Hypothalamus (tissue), 51 donors: ENCODE measurements at places on chromosomes 12 and 14.

DNA sequence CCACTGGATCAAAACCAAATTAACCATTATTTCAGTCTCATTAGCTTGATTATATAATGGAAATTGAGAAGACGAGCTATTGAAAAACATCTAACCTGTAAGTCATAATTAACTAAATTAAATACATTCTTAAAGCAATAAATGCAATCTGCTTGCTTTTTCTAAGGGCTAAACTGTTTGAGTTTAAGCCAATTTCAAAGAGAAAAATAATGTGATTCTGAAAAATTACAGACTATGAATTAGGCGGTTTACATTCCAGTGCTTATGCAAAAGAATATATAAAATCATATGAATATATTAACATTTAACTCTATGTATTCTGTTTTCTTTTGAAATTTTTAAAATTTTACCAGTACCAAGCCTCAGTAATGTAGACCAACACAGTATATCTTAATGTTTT, 1349.4 kb downstream of the FSCB start:
- DNase-seq = no peak

DNA sequence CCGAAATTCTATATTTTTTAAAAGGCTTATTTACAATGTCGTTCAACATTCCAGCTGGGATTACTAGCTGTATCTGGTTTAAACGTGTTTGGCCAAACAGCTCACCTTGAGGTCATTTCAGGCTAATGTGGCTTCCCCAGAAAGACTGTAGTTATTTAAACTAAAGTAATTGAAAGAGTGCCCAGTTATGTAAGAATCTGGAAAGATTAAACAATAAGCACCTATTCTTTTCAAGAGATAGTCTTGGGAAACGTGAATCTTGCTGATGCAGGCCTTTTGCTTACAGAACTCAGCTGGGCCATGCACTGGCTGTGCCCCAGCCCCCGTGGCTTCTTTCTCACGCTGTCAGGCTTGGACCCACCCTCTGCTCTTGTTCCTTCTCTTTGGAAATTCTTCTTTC, 24.4 kb downstream of the GLRX5 start:
- no peak for DNase-seq

- DNase-seq = no peak
These were observed 36.6 kb downstream of the PCNX1 start for GRCh38 chr14:70943838-70944237.

DNA sequence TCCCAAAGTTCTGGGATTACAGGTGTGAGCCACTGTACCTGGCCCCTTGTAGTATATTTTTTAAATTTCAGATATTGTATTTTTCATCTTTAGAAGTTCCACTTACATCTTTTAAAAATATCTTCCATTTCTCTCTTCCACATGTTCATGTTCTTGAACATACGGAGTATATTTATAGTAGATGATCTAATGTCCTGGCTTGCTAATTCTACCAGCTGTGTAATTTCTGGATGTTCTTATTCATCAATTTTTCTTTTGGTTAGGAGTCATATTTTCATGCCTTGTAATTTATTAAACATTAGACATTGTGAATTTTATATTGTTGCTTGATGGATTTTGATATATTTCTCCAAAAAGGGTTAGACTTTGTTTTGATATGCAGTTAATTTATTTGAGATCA, 30.8 kb downstream of the NTN4 start:
- DNase-seq = no peak

GRCh38 chr12:120067084-120067869, 49.3 kb downstream of the RAB35 start:
- no peak for DNase-seq

DNA sequence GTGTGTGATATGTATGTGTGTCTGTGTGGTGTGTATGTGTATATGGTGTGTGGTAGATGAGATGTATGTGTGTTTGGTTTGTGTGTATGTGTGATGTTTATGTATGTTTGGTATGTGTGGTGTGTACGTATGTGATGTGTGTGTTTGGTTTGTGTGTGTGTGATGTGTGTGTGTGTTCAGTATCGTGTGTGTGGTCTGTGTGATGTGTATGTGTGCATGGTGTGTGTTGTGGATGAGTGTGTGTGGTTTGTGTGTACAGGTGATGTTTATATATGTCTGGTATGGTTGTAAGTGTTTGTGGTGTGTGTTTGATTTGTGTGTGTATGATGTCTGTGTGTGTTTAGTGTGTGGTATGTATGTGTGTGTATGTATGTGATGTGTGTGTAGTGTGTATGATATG, 199.4 kb downstream of the SUDS3 start:
- DNase-seq = no peak

DNA sequence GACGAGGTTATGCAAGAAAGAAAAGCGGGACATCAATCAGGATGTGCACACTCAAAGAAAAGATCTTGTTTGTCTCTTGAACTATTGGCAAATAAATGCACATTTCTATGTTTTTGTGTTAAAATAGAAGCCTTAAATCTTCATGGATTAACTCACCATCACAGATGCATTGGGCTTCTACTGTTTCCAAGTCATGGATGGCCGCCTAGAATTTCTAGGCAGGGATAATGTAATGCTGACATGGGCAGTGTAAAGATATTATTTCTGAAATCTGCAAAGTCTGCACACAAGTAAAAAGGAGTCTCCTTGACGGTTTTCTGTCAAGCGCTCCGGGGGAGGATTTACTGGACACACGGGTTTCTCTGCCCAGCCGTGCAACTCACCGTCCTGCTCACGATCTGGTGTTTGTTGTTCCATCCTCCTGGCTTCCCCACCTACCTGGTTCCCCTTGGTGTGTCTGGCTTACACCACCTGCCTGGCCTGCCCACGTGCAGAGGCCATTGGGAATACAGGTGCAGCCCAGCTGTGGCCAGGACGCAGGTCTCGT, 103.3 kb upstream of the FZD10 start:
- no peak for DNase-seq

DNA sequence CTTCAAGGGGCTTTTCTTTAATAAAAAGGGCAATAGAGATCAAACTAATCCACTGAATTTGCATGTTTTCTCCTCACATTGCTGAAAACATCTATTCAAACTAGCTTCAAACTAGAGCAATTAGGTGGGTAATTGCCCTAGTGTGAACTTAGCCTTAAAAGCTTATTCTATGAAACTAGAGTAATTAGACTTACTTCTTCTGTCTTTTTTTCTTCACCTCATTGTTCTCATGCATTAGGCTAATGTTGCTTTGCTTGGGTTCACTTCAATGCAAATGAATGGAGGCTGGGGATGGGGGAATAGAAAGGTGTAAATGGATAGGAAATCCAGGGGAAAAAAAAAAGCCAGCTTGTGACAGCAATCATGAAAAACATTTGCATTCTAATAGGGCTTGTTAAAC, 414.8 kb upstream of the LMO3 start:
- DNase-seq = no peak

- DNase-seq = no peak
These were observed 56.8 kb downstream of the IFNG start for GRCh38 chr12:68102731-68103130.

- no peak for DNase-seq
These were observed 22.4 kb downstream of the FAM181A start for GRCh38 chr14:93949511-93950075.

GRCh38 chr12:78483767-78484315, 380.7 kb upstream of the SYT1 start:
- no peak for DNase-seq

GRCh38 chr12:10891937-10892336, 7.9 kb upstream of the PRH1 start:
- DNase-seq = no peak

DNA sequence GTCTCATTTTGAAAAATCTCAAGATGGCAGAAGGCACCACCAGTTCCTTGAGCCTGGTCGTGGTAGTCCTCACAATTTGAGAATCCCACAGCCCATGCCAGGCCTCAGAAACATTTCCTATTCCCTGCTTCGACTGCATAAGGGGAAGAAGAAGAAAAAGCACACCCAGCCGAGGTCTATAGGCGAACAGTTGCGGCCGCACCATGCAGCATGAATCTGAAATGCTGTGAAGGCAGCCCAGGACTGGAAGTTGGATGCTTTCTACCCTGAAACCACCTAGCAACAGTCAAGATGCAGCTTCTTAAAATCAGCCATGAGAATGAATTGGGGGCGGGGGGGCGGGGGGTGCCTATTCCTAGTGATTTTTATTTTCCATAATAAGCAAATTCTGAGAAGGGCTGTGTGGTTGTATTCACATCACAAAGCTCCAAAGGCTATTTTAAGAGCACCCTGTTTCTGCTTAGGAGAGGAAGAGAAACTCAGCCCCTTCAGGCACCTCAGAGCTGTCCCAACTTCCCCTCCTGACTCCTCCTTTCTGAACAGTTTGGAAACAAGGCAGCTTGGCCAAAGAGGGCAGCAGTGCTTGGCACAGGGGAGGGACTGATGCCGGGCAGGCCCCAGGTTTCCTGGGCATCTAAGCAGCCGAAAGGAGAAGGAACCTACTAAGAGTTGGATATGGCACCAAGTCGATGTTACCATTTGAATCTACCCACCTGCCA, 172.5 kb upstream of the FOXN3 start:
- no peak for DNase-seq

- DNase-seq = no peak
These were observed 154.4 kb downstream of the TMEM132C start for GRCh38 chr12:128421375-128421774.

- DNase-seq = no peak
These were observed 104.0 kb downstream of the CALM1 start for GRCh38 chr14:90500665-90501370.

DNA sequence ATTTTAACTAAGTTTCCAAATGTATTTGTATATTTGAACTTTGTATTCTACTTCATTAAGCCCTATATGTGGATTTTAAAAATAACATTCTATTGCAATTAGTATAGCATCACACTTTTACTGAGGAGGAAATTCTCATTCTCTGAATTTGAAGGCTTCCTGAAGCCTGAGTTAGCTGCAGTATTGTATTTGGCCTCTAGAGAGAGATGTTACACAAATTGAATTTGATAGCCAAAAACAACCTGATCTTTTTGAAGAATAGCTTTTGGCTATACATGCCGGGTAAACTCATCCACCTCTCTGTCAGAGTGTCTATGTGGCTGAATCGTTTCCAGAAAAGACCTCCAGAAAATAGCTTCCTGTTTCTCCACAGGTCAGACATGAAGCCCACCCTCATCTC, 316.5 kb upstream of the OR4E1 start:
- no peak for DNase-seq

DNA sequence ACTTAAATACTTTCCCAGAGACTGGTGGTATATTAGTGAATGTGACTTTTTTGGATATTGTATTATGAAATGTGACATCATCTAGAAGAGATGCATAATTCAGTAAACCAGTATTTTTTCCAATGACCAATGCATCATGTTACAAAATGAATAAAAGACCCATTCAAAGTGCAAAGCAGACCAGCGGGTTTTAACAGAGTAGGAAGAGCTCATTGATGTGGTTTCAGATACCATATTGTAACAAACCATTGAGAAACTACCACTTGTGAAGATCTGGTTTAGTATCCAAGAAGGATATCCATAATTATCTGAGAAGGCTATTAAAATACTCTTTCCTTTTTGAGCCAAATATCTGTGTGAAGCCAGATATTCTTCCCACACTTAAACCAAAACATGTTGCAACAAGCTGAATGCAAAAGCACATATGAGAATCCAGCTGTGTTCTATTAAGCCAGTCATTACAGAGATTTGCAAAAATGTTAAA, 47.7 kb downstream of the MVK start:
- DNase-seq = no peak

DNA sequence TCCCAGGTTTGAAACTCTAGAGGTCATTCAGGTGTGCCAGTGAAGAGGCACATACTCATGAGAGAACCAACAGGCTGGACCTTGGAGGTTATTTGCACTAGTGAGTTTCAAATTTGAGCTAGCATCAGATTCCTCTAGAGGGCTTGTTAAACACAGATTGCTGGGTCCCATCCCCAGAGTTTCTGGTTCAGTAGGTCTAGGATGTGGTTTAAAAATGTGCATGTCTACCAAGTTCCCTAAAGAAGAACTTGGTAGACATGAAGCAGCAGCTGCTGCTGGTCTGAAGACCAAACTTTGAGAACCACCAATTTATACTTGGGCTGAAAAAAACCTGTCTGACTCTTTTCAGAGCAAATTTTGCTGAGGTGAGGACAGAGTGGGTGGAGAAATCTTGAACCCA, 61.7 kb downstream of the SUSD6 start:
- no peak for DNase-seq

DNA sequence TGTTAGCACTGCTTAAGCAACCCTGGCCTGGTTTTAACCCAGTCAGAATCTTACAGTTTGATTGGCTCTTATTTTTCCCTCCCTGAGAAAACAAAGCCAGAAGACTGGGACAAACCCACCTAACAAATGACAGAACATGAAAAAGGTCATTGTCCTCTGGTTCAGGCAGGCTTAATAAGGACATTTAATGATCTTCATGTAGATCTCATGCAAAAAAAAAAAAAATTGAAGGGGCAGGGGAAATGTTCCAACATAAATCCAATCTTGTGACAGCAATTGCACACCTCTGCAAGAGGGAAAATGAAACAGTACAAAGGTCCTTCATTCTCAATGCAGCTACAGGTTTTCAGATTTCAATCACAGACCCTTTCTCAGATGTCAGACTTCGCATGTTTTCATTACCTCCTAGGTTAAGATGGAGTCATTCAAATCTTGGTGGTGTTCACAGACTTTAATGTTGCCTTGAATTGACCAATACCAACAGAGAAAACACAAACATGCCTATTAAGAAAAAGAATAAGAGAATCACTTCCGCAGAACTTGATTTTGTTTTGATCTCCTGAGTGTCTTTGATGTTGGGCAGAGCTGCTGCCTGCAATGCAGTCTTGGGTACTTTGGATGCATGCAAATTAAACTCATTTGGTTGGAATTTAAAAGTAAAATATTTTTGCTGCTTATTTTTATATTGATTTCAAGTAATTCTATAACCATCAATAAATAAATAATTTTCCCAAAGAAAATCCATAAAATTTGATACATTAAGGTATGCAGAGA, 359.0 kb downstream of the BTG1 start:
- no peak for DNase-seq

DNA sequence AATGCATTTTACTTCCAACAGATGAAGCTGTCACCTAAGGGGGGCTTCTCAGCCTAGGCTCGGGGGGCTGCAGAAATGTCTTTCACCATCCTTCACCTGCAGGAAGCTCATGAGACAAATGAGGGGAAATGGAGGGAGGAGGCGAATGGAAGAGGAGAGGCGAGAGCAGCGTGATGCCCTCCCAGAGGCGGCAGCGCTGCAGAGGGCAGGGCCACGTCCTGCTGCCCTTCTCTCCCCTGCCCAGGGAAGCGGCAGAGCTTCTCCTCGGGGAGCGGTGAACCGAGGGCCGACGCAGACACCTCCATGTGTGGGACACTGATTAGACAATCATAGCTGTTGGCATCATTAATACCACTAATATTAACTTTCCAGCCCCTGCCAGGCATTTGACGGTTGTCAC, 78.3 kb downstream of the SERPINA3 start:
- no peak for DNase-seq
